Left renal pelvis (tissue), 4 donors: ENCODE measurements at places on chromosomes 3 and 15. TPM values are rescaled to one million over a fixed set of nuclear protein-coding genes. Genes with fewer than 3 reads are reported as not detected.

DNA sequence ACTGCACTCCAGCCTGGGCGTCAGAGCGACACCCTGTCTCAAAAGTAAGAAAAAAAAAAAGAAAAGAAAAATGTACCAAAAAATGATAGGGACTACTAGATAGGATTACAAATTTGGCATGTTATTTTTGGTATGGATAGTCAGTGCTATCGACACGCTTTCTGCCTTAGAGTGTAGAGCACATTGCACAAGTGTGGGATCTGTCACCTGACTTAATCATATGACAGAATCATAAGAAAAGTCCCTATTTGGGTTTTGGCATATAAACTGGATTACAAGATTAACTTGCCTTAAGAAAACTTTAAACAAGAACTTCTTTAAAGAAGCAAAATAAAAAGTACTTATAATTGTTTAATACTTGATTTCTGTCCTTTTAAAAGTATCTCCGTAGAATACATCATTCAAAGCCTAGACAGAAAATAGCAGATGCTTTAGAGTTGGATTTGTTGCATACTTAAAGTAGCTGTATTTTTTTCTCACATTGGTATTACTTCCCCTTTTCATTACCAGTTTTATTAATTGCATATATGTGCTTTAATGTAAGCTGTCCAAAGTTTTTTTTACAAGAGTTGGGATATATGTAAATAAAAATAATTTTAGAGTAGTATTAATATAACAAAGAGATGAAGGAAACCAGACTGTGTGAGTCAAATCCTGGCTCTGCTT is 7.8 kb downstream of the ATP6V1A start:
- DNase-seq = no peak

GRCh38 chr15:28985316-28985645 is 99.5 kb downstream of the APBA2 start:
- DNase-seq = no peak

DNA sequence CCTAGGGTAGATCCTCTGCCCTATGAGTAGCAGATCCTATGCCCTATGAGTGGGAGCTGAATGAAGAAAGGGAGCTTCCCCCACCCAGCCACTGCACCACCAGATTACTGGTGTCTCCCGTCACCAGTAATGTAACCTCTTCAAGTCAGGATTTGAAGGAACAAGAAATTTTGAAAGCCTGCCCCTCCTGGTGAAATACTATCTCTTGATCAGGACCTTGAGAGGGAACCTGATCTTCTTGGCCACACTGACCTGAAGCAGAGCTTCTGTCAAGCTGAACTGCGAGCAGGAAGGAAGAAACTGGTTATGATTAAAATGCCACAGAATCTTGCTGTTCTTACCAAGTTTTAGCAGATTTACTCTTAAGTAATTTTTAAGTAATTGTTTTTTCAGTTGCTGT is 62.8 kb downstream of the RSL24D1 start:
- no peak for DNase-seq

Gene UCN2
- 0.22 TPM for polyA plus RNA-seq

GRCh38 chr3:31946484-31947081 is 34.5 kb downstream of the OSBPL10 start:
- no peak for DNase-seq

- no peak for DNase-seq
Measured at GRCh38 chr3:111045564-111045963, 26.1 kb upstream of the NECTIN3 start.

DNA sequence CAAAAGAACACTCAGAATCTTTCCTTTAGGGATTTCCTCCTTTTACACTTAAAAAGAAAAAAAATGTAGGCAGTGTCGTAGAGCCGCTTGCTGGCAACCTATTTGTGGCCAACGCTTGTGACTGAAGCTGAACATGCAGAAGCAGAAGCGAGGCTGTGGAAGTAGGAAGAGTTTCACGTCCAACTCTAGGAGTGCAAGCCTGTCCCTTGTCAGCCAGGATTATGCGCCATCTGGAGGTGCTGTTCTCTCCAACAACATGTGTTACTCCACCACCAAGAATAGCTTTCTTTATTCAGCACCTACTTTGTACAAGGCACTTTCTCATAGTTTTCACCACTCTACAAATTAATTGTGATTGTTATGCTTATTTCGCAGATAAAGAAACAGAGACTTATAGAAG is 223.2 kb upstream of the LMCD1 start:
- DNase-seq = no peak

Gene CD96
- 2.9 TPM for polyA plus RNA-seq

- DNase-seq = peak; percentile 20
Measured at GRCh38 chr15:33309602-33310276, 1.0 kb upstream of the RYR3 start.

DNA sequence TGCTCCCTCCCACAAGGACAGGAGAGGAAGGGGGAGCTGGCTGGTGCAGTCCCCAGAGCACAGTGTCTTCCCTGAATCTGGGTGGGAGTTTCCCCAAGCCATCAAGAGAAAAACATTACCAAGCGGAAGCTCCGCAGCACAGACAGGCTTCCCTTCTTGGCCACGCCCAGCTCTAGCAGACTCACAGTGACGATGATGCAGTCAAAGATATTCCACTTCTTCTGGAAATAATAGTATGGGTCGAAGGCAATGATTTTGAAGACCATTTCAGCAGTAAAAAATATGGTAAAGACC is 76.7 kb downstream of the SCN10A start:
- DNase-seq = no peak
